Activated T-cell treated with anti-CD3 and anti-CD28 coated beads, Interleukin-2, amount 50 U/mL, for 24 hours (primary cell): ENCODE measurements at places on chromosomes 4 and X.

DNA sequence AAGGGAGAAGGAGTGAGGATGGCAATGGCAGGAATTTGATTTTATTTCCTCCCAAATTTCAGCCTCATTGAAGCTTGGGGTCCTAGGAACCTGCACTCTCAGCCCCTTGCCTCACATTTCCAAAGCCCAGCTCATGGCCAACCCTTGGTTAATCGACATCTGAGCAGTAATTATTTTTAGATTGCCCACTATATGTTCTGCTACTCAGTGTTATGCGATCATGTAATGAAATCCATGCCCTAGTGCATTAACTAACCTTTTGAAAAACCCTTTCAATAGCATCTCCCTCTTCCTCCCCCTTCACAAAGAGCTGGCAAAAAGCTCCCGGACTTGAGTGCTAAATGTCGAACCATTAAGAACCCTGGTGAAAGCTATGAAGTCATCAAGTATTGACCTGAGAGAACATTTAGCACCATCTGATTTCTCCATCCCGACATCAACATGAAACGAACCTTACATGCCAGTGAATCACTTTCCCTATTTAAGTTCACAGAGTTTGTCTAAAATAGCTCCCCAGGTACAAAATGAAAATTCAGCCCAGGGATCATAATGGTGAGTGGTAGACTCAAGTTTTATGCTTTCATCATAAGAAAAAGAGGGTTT, 59.2 kb upstream of the RPS6KA3 start:
- no peak for DNase-seq

DNA sequence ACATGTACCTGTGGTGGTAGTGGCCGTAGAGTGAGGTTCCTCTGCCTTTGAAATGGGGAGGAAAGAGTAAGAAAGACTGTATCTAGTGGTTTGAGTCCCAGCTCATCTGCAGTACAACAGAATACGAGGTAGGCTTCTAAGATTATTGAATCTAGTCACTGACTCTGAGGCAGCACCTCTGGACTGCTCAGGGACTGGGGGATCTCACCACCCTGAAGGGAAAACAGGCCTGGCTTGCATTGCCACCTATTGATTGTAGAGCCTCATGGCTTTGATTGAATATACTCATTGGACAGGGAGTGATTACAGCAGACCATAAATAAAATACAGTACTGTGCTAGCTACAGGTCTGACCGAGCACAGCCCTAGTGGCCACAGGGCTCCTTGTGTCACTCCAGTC, 50.5 kb downstream of the GPR174 start:
- DNase-seq = no peak

- DNase-seq = no peak
These were observed 32.6 kb downstream of the CCDC158 start for GRCh38 chr4:76388160-76388908.

DNA sequence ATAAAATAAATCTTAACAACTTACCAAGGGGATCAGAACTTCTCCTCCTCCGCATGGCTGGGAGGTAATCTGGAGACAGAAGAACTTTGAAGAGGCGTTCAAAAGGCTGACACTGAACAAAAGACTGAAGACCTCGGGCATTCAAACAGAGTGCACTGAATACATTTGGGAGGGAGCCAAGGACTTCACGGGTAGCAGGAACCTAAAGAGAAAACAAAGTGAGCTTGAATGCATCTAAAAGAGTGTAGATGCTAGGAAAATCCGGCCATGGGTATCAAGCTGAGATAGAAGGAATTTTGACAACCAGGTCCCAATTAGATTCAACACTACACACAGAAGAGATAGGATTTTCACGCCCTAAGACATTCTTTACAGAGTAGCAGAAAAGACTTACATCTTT, 69.6 kb downstream of the HUWE1 start:
- DNase-seq = no peak

- DNase-seq = no peak
These were observed 22.4 kb downstream of the CLDN22 start for GRCh38 chr4:183297675-183298074.

- no peak for DNase-seq
These were observed 292.2 kb downstream of the FBXO8 start for GRCh38 chr4:173991316-173991715.

- no peak for DNase-seq
These were observed 68.1 kb downstream of the DRD5 start for GRCh38 chr4:9849538-9849920.

- DNase-seq = no peak
These were observed 404.8 kb downstream of the KLHL13 start for GRCh38 chrX:117711782-117712181.

- DNase-seq = no peak
These were observed 1.9 kb downstream of the ARHGAP10 start for GRCh38 chr4:147733716-147734344.

GRCh38 chr4:47674144-47674543, 163.7 kb downstream of the CORIN start:
- no peak for DNase-seq

GRCh38 chr4:138301536-138301935, 59.4 kb upstream of the SLC7A11 start:
- DNase-seq = no peak

GRCh38 chrX:44022964-44023363, 49.8 kb upstream of the NDP start:
- DNase-seq = no peak

- no peak for DNase-seq
These were observed 33.8 kb downstream of the CXCL1 start for GRCh38 chr4:73902817-73903547.

DNA sequence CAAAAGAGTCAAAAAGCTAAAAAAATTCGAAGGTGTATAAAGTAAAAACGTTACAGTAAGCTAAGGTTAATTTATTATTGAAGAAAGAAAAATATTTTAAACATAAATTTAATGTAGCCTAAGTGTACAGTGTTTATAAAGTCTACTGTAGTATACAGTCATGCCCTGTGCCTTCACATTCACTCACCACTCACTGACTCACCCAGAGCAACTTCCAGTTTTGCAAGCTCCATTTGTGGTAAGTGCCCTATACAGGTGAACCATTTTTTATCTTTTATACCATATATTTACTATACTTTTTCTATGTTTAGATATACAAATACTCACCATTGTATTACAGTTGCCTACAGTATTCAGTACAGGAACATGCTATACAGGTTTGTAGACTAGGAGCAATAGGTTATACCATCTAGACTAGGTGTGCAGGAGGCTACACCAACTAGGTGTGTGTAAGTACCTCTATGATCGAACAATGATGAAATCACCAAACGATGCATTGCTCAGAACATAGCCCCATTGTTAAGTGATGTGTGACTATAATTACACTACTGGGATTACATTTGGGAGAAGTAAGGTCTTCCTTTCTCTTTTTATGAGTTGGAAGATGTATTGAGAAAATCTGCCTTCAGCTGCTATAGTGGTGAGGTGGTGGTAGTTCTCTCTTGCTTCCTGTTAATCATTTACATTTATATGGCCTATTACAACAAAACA, 27.2 kb downstream of the TMSB4X start:
- DNase-seq = no peak

GRCh38 chr4:185341377-185341776, 54.3 kb downstream of the LRP2BP start:
- no peak for DNase-seq

DNA sequence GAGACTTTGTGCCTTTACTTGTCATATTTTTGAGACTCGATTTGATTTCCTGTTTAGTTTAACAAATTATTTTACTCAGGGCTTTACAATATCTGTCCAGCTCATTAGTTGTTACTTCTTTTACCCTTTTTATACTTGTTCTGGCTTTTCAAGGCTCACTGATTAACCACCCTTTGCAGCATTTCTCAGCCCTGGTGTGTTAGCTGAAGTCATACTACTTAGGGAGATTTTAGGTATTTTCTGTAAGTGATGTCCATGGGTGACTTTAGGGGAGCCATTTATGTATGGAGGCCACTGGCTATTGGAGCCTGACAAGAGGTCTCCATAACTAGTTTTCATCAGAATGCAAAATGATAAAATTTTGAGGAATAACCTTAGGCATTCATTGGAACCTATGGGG, 147.2 kb downstream of the RPA4 start:
- DNase-seq = no peak

DNA sequence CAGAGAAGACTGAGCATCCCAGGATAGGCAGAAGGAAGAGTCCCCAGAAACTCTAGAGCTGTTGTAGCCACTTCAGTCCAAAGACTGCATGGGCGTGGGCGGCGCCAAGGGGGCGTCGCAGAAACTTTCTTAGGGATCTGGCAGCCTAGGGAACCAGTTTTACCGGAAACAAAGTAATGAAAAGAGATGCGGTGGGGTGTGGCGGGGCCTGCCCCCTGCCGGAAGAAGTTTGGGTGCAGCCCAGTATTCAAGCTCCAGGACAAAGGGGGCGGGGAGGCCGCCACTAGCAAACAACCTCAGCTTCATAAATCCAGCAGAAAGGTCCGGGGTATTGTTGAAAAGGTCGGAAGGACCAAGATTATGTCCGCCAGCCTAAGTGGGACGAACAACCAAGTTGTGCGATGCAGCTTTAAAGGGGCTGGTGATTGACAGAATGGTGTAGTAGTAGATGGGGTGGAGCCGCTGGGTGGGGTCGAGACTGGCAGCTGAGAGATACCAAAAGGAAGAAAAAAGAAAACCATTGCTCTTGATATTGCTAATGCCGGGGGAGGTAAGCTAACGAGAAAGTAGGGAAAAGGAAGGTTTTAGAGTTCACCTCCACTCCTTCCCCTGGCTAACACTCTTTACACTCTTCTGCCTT, 190.5 kb downstream of the RRAGB start:
- peak; percentile 67 for DNase-seq

- DNase-seq = no peak
These were observed 245.1 kb downstream of the SCFD2 start for GRCh38 chr4:53120778-53121177.

DNA sequence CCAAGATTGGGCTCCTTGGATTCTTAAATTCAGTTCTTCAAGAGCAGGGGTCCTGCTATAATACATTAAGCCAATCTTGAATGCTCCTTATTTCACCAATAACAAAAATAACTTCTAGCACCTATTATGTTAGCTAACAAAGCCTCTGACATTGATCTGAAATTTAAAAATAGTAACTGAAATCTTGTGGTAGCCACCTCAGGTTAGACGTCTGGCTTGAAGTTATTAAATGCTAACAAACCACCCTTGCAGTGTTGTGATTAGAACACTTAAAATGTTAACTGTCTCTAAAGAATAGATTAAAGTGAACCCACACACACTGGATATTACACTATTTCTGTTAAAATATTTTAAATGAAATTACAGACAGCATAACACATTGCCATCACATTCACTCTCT, 49.8 kb upstream of the LGI2 start:
- no peak for DNase-seq
